ENCODE measurements at places on chromosomes 6 and 20.

GRCh38 chr20:5495939-5496338, 179.2 kb upstream of the PROKR2 start:
- no peak for DNase-seq

DNA sequence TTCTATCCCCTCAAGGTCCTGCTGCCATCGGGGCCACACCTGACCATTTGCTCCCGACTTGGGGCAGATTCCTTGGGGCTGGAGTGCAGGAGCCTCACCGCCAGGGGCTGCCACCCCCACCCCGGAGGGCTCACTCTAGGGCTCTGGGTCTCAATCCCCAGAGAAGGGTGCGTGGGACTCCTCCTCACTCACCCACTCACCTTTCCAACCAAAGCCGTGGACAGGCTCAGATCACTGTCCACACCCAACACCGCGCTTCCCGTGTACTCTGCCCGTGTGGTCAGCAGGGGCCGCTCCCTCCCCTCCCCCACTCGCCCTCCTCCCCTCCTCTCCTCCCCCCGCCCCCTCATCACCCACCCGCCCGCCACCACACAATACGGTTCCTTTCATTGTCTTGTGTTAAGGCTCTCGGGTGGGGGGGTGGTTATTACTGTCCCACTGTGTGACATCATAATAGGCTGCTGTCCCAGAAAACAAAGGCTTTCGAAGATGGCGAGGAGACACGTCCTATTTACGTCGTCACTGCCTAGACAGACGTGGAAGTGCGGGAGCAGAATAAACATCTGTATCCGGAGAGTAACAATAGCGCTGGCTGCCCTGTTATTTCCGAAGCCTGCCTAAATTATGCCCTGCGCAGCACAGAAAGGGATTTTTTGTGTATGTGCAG, 85.8 kb downstream of the YTHDF1 start:
- no peak for DNase-seq

DNA sequence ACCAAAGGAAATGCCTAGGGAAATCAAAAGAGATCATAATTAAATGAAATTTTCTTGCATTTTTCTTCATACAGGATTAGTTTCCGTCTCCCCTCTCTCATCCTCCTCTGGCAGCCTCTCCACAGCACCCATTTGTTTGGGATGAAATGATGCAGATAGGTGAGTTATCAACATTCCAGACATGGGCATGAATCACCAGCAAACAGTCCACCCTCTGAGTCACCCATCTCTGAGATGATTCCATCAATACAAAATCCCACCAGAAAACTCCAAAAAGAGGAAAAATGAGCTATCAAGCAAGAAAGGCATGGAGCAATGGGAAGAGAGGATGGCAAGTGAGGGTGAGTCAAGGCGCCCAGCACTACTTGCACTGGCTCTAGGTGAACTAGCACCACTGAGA, 11.4 kb downstream of the MC3R start:
- DNase-seq, result no peak

GRCh38 chr6:113694278-113695077, 162.7 kb upstream of the MARCKS start:
- no peak for DNase-seq

DNA sequence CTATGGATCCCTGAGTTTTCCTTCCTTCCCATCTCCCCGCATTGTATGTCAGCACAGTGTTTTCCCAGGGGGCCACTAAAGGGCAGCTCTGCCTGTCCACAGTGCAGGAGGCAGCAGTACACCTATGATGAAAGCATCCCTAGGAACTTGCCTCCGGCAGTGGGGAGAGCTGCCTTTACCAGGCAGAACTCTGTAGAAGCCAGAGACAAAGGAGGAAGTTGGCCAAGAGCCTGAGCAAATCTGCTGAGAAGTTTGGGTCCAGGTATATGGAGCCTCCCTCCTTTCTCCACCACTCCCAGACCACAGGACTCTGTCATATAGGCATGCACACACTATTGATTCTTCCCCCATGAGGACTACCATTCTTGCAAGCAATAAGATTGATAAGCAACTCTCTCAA, 282.7 kb downstream of the TBC1D7 start:
- DNase-seq, result no peak

- DNase-seq, result no peak
These were observed 12.8 kb upstream of the ELOVL5 start for GRCh38 chr6:53361549-53362031.

DNA sequence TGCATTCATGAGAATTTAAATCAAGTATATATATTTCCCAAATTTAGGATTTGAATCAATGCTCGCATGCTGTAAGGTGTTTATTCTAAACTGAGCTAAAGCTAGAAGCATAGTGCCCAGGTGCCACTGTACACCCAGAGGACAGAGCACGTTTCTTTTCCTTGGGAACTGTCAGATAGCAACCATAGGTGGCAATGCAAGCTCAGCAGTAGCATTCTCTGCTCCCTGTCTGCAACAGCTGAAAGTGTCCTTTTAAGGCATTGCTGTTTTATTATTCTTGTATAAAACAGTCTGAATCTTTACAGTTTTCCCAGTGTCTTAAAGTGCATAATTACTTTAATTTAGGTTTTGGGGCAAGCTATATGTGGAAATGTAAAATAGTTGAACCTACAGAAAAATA, 443.4 kb upstream of the MMS22L start:
- DNase-seq, result no peak

DNA sequence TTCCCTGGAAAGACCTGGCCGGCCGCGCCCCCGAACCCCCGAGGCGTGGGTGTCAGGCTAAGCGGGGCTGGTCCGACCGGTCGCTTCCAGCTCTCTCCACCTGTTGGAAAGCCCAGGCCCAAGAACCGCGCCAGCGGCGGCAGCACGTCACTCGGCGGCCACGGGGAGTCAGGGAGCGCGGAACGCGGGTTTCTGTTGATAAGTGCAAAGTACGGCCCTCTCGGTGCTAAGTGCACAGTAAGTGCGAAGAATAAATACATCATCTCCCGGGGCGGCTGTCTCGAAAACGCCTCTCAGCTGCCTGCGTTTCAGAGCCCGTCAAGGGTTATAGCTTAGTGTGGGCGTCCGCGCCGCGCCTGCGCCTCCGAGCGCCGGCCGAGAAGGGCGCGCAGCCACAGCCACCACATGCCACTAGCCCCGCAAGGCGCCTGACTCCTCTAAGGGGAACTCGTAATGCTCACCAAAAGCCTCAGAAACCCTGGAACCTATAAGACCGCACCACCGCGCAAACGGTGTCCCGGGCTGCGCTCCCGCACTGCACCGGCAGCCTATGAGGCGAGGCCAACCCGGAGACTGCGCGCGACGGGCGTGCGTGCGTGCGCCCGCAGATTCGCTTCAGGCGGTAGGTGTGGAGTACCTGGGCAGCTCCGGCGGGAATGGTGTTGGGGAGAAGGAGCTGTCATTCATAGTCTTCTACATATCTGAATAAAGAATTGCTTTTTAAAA, 9.2 kb upstream of the TBX18 start:
- no peak for DNase-seq

DNA sequence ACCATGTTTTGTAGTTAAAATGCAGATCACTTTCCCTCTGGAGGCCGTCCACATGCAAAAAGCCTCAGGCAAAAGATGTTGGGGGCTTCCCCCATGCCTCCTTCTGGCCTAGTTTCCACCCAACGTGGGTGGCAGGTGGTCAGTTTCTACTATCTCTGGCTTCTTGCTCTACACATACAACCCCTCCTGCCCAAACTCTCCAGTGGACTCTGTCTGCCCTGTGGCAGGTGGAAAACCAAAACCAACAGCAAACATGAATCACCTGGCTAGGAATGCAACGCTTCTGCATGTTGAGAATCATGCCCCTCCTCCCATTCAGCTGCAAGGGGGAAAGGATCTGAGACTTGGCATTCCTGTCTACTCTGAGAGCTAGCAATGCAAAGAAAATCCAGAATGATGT, 94.8 kb downstream of the MBOAT1 start:
- no peak for DNase-seq

DNA sequence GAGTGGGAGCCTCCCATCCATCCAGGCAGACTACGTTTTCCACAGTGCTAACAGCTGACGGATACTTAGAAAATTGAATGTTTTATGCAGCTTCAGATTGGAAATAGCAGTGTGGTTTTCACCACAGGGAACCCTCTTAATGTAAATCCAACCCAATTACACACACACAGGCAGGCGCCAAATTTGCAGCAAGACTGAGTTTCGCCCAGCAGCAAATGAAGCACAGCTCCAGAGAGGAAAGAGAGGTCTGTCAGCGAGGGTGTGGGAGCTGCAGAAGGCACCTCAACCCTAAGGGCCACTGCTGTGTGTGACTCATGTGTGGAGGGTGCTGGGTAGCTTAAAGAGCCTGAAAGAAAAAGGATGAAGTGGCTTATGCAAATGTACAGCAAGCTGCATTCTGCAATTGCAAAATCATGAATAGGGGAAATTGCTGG, 365.7 kb downstream of the MAFB start:
- no peak for DNase-seq

GRCh38 chr6:14727494-14728395, 518.1 kb upstream of the JARID2 start:
- no peak for DNase-seq

DNA sequence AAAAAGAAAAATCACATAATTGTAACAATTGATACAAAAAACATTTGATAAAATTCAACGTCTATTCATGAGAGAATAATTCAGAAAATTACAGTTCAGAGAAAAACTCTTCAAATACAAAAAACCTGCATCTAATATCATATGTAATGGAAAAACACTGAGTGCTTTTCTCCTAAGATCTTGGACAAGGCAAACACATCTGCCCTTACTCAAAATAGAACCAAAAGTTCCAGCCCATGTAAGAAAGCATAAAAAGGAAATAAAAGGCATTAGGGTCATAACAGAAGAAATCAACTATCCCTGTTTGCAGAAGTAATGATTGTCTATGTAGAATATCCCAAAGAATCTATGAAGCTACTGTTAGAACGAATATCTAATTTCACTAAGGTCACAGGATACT, 721.4 kb downstream of the RFPL4B start:
- no peak for DNase-seq

DNA sequence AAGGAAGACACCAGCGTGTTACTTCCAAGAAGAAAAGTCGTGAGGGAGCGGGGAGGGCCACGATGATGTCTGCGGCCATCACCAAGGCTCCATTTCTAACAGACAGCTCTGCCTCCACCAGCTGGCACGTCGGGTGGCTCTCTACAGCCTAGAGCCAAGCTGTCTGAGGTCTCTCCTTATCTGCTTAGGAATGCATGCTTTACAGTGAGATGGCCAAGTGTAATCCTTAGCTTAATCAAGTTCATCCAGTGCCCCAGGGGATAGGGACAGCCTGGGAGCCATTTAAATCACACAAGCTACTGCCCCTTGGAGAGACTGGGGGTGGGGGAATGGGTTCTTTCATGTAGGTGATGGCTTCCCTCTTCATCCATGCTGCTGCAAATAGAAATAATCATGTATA, 213.8 kb upstream of the CST7 start:
- DNase-seq, result no peak

GRCh38 chr6:17904491-17905120, 82.8 kb downstream of the KIF13A start:
- no peak for DNase-seq

DNA sequence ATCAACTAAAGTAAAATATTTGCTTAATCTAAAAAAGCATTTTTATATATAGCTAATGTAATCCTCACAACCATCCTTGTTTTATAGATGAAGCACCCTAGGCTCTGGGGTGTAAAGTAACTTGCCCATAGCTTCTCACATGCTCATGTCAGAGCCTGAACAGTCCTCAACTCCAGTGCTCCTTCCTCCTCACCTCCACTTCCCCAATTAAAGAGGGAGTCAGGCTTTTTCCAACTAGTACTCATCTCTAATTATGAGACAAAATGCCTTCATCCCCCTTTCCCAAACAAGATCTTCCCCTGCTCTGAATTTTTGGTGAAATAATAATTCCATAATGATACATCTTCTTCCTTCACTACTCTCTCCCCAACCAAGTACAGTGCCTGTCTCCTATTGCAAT, 290.8 kb upstream of the PRDM1 start:
- DNase-seq, result no peak

DNA sequence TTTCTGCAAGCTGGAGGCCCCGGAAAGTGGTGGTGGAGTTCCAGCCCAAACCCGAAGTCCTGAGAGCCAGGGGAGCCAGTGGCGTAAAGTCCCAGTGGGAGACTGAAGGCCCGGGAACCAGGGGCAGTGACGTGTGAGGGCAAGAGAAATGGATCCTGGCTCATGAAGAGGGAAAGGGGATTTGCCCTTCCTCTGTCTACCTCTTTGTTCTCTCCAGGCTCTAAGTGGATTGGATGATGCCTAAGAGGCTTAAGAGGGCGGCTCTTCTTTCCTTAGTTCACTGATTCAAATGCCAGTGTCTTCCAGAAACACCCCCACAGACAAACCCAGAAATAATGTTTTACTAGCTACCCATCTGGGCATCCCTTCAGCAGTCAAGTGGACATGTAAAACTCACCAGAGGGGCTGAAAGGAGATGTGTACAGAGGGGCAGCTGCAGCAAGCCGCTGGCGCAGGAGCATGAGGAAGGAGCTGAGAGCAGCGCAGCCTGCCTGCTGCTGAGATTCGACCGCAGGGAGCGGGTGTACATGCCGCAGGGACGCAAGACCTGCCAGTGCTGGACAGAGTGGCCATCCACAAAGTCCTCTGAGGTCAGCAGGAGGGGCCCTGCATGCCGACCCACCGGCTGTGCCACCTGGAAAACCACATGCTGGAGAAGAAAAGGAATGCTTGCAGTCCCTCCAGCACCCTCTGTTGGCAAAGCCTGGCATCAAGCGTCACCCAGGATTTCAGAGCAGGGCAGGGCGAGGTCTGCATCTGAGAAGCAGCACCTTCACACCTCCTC, 29.5 kb downstream of the CDYL start:
- no peak for DNase-seq

DNA sequence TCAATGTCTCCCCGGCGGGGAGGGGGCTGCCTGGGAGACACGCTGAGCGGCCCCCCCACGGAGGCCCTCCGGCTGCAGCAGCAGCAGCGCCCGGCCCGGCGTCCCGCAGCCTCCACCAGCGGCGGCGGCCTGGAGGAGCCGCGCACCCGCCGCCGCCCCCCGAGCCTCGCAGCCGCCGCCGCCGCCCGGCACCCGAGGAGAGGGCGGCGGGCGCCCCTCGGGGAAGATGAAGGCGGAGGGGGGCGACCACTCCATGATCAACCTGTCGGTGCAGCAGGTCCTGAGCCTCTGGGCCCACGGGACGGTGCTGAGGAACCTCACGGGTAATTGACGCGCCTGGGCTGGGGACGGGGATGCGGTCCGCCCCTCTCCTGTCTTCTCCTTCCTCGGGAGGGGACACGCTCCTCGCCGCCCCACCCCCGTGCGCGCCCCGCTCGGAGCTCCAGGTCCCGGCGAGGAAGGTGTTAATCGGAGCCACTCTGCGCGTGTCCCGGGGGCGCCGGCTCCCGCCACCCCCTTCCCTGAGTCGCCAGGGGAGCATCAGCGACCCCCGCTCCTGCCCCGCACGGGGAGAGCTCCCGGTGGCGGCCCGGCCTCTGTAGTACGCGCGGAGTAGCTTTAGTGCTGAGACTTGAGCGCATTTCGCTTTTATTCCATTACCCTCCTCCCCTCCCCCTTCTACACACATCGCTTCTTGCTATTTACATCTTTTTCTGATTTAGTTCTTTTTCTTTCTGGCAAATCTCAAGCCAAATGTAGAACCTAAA, 686 bp downstream of the TMEM170B start:
- DNase-seq, result no peak

GRCh38 chr6:143536866-143537691, 25.6 kb upstream of the FUCA2 start:
- DNase-seq, result no peak
